H54 (cell line): ENCODE measurements at places on chromosomes 7 and 10.

DNA sequence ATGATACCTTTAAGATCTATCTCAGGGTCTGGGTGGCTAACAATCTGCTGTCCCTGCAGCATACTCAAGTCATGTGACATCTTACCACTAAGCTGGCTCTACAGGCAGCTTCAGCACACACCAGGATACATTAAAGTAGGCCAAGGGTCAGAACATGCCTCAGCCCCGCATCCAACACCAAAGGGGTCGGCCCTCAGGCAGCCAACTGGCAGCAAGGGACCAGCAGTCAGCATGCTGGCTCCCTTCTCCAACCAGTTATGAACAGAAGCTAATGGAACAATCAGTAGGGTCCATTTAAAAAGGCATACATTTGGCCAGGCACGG is 37.1 kb downstream of the FAM53B start:
- DNase-seq: no peak

DNA sequence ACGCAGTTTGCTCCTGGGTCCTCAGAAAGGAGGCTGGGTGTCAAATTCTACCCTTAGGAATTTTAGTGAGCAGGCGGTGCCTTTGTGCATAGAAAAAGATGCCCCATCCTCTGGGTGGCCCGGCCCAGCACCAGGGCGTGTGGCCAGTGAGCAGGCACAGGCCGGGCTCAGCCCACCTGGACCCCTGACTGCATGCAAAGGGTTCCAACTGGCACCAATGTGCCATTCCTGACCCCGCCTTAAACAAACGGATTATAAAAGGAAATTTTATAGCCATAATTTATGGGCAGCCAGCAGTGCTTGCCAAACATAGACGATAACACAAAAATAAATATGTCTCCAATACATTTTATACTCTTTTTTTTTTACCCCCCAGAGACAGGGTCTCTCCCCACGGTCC is 40.1 kb upstream of the GNA12 start:
- DNase-seq: no peak

DNA sequence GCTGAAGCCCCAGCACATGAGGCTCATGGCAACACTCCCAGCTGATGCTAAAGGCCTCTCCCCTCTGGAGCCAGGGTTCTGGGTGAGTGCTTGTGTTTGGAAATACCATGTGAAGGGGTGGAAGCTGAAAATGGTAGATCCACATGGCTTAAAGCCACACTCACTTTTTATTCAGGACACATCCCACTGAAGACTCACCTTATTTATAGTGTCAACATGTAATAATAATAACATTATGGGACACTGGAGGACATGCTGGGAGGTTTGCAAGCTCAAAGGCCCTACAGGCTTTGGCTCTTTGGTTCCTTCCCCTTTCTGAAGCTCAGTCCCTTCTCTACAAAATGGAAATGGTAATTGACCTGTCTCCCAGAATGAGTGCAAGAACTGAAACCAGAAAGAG is 318.0 kb downstream of the GRID1 start:
- no peak for DNase-seq

- no peak for DNase-seq
These were observed 931.7 kb upstream of the SORCS1 start for GRCh38 chr10:108095932-108096925.

DNA sequence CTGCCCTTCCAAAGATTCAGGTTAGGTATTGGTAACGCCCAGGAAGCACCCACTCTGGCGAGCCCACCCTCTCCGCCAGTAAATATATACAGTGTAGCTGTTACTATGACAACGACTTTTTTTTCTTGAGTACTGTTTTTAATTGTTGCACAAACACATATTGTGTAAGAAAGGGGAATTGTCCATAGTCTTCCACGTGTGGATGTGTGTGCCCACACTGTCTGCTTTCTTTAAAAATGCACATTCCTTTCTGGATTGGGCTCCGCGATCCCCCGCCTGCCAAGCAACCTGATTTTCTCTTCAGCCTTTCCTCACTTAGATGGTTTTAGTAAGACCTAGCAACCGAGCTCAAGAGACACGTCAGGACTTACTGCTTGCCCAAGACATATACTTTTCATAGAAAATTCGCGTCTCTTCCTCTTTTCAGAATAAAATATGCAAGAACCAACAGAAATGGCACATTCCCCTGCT is 247.8 kb downstream of the EBF3 start:
- DNase-seq: no peak

- DNase-seq: no peak
These were observed 734 bp downstream of the PTPN12 start for GRCh38 chr7:77537778-77538280.

DNA sequence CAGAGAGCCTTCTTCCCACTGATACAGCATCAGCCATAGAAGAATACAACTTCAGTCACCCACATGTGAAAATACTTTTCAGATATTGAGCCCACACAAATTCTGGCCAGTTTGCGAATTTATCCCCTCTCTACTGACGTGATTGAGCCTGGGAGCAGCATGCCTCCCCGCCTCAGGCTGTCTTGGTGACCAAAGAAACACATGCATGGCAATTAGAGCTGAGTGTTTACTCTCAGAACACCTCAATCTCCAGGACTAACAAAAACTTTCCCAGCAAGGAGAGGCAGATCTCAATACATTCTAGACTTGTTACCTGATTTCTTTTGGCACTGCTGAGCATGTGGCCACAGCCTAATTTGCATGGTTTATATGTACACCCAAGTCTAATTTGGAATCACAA is 122.5 kb downstream of the TMEM26 start:
- no peak for DNase-seq

- no peak for DNase-seq
These were observed 30.3 kb downstream of the PIK3CG start for GRCh38 chr7:106895246-106895864.

DNA sequence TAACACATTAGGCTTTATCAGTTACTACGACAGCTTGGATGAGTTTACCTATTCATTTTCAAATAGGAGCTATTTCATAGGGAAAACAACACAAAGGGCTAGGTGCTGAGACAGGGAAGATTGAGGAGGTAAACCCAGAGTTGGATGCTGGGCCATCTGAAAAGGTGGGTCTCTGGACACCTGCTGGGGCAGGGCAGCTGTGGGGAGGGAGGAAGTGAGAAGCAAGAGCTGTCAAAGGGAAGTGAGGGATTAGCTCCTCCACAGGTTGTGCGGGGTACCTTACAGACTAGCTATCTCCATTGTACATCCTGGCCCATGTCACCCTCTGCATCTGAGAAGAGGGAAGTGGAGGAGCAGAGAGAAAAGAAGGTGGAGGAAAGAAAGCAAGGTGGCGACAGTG is 48.9 kb downstream of the BLNK start:
- DNase-seq: no peak

DNA sequence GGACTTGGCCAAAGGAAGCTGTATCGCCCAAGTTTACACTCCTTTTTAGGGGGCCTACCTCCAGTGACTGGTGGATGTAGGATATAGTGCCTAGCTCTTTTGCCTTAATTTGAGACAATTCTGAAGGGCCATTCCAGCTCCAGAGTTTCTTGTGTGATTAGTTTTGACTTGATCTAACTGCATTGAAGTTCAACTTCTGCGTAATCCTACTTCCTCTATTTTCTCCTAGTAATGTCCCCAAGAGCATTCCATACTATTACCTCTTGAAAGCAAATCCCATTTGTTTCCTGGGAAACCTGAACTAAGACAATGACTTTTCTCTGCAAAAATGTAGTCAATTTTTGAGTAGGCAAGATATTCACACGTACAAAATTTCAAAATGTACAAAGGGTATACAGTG is 4.7 kb upstream of the H2AZ2 start:
- DNase-seq: no peak

- DNase-seq: no peak
These were observed 60.6 kb upstream of the UBE3C start for GRCh38 chr7:157077986-157078644.

GRCh38 chr7:18958627-18959026 is 158.8 kb downstream of the TWIST1 start:
- no peak for DNase-seq

DNA sequence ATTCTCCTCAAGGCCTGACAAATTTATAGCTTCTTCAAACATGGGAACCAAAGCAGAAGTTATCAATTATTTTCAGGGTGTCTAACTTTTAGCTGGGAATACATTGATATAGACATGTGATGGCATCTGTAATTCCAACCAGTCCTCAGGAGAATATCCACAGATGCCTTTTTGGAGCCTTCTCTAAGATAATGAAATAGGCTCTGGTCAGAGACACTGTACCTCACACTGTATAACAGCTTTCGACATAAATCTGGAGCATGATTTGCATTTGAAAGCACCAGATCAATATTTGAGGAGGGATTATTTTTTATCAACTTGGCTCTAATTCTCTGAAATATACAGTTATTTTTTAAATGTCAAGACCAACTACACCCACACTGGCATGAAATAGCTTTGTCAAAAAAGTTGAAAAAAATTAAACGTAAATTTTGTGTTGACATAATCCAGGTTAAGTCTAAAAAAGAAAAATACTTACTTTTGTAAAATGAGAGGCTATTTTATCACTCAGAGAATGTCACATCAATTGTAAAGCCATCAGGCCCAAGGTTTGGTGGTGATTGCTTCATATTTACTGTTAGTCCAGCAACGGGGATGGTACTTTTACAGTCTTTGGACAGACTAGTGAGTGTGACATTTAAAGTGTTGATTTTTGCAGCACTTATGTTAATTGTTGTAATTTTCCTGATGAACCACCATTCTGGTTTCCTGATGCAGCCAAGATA is 177.0 kb upstream of the SP8 start:
- no peak for DNase-seq

GRCh38 chr7:22480523-22481075 is 19.4 kb downstream of the STEAP1B start:
- no peak for DNase-seq

- DNase-seq: no peak
These were observed 5.7 kb downstream of the CALML5 start for GRCh38 chr10:5493691-5494090.

GRCh38 chr10:75394221-75394620 is 7.3 kb downstream of the ZNF503 start:
- DNase-seq: no peak

DNA sequence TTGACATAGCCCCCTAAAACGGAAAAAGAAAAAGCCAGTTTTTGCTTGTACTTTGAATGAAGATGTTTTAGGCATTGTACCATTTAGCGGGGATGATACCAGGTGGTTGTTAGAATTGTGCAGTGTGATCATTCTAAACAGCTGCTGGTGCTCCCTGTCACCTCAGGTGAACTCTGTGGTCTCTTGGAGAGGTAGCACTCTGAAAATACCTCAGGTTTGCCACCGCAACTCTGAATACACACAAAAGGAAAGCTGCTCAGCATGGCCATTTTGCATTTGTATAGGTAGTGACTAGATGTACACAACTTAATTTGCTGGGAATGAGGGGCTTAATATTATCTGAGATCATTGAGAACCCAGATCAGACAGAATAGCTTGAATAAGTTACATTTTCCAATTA is 52.6 kb downstream of the PLEKHA8 start:
- no peak for DNase-seq

GRCh38 chr7:23242935-23243334 is 3.6 kb upstream of the GPNMB start:
- DNase-seq: no peak

DNA sequence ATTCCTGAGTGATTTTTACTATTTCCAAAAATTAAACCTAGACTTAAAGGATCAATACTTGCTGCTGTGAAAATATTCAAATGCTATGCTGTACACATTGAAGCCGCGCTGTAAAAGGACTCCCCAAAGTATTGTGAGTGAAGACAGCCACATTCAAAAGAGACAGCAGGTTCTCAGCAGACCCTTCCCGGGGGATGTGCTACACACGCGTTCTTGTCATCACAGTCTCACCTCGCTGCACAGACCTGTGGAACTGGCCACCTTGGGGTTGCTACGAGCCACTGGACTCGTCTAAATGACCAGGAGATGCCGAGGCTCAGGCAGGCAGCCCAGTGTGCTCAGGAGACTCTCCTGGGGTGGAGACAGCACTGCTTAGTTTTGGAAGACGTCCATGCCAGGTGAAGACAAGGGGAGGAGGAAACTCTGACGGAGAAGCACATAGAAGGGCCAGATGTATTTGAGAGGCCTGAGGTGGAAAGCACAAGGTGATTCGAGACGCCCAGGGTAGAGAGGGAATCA is 367.7 kb upstream of the SHH start:
- no peak for DNase-seq

GRCh38 chr10:76697923-76698322 is 939.7 kb downstream of the KCNMA1 start:
- DNase-seq: no peak

- DNase-seq: no peak
These were observed 50.1 kb downstream of the COL1A2 start for GRCh38 chr7:94444813-94445212.

DNA sequence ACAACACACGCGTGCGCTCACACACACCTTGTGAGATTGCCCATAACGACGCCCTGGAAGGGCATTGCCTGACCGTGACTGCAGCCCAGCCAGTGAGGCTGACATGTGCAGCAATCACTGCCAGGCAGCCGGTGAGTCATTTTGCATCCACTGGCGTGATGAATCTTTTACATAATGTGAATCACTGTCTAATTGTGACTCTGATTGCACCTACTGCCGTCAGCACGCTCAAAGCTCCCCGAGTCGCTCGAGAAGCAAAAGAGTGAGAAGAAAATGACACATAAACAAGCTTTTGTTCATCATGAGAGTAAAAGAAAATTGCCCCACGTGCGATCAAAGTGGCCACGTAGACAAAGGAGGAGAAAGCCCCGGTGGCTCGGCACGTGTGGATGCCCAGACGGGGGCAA is 117.4 kb upstream of the PFKP start:
- DNase-seq: peak; percentile 23

DNA sequence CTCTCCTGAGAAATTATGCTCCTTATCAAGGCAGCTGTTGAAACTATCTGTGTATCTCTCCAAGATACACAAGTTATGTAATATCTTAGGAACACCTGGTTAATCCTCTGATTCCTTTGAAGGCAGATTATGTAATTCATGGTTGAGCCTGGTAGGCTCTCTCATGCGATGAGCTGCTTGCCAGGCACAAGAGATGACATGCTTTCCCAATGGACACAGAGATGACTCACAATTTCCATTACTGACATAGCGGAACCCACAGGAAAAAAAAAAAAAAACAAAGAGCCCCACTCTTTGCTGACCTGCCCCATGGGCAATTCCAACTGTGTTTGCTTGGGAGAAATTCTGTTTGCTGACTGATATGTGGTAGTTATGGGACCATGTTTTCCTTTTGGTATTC is 736.4 kb upstream of the PHF14 start:
- peak; percentile 12 for DNase-seq

GRCh38 chr7:91169830-91170191 is 94.4 kb upstream of the FZD1 start:
- DNase-seq: no peak

GRCh38 chr10:92789067-92789466 is 59.3 kb upstream of the EXOC6 start:
- no peak for DNase-seq

DNA sequence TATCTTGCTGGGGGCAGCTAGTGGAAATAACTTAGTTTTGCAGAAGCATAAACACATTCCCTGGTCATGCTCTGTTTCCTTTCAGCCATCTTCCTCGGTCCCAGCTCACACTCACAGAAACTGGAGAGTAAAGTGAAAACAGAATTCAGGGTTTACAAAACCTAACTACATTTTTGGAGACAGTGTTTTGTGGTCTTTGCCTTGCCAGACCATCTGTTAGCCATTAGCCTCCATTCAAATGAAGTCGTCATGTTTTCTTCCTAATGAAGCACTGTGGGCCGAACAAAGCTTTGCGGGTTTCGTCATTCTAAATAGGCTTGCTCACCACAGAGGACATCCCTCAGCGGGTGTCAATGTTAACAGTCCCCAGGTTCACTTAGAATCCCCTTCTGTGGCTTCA is 214.6 kb upstream of the TMEM72 start:
- no peak for DNase-seq
